Articular chondrocyte of knee joint (primary cell): ENCODE measurements at places on chromosomes 6 and 20. TPM values are rescaled to one million over a fixed set of nuclear protein-coding genes. Genes with fewer than 3 reads are reported as not detected.

Gene AAR2
- total RNA-seq = 23.8 and 25.5 TPM in 2 replicates

Gene C6orf47
- 15.2 and 19.5 TPM in 2 replicates for total RNA-seq

Gene MLIP
- total RNA-seq = 0.26 and 0.32 TPM in 2 replicates

Gene FGD2
- not detected in 2 replicates for total RNA-seq

Gene ENPP5
- total RNA-seq = 0.13 and 0.65 TPM in 2 replicates

Gene GPLD1
- 2.2 and 2.7 TPM in 2 replicates for total RNA-seq

Gene HDGFL1
- total RNA-seq = not detected in 2 replicates
